ENCODE measurements at places on chromosomes 3 and 15.

- DNase-seq: no peak
Measured at GRCh38 chr3:65914740-65915367, 123.9 kb downstream of the MAGI1 start.

DNA sequence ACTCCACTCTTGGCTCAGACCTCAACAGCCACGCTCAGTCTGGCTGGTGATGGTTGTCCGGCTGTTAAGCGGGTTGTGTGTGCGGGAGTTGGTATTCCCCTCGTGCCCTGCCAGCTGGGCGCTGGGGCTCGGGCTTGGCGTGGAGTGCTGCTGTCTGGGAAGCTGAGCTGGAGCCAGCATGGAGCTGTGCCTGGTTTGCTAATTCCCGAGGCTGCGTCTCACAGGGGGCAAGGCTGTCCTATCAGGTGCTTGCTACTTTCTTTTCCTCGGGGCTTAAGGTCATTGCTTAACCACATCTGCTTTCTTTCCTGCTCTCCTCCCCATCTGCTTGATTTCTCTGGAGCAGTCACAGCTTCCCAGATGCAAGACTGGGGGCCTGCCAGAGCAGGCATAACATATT is 29.9 kb downstream of the PDIA5 start:
- DNase-seq: peak; percentile 70

GRCh38 chr3:68121287-68121686 is 466.9 kb upstream of the SUCLG2 start:
- no peak for DNase-seq

DNA sequence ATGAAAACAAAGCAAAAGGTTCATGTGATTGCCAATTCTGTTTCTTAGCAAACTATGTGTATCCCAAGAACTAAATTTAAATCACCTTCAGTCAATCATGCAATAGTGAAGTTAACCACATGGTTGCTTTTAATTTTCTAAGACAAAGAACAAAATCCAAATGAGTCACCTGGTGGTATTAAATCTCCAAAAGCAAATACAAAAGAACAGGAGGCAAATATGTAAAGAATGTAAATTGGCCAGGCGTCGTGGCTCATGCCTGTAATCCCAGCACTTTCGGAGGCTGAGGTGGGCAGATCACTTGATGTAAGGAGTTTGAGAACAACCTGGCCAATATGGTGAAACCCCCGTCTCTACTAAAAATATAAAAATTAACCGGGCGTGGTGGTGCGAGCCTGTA is 54.2 kb upstream of the PIK3R4 start:
- no peak for DNase-seq

DNA sequence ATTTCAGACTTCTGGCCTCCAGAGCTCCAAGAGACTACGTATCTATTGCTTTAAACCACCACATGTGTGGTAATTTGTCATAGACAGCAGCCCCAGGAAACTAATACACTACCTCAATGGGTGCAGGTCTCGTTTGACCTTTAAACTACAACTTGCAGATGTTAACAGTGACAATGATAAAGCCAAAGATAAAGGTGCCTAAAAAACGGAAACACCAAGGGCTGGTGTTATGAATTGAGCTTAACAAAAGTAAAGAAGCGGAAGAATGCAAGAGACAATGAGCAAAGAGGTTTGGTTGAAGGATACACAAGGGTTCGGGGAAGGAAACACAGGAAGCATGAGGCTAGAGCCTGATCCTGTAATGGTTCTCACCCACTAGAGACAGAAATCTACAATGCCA is 50.8 kb downstream of the RFTN1 start:
- DNase-seq: no peak

DNA sequence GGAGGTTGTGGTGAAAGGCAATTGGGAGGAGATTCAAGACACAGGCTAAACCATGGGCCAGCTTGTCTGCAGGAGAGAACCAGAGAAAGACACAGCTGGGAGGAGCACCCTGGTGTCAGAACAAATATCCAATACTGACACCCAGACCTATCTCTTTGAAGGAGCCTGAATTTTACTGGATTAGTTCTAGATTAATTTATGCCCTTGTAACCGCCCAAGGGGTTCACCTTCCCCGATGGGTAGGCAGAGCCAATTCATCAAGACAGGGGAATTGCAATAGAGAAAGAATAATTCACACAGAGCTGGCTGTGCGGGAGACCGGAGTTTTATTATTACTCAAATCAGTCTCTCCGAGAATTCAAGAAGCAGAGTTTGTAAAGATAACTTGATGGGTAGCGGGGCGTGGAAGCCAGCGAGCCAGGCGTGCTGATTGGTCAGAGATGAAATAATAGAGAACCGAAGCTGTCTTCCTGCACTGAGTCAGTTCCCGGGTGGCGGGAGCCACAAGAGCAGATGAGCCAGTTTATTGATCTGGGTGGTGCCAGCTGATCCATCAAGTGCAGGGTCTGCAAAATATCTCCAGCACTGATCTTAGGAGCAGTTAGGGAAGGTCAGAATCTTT is 31.4 kb upstream of the GK5 start:
- DNase-seq: no peak

DNA sequence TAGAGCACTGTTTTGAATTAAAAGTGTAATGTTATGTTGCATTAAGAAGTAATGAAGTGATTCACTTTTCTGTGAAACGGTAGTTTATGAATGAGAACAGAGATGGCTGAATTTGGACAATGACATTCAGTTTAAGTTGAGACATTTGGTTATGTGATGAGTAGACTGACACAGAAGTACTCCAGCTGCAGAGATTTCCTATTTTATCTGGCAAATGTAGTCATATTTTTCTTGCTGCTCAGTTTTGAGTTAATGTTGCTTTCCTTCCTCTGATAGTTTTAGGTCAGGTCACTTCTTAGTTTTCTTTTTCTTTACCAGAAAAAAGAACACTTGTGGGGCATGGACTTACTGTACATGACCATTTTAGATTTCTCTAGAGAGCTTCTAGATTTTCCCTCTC is 51.2 kb downstream of the ASB7 start:
- no peak for DNase-seq

- no peak for DNase-seq
Measured at GRCh38 chr3:188350961-188351360, 197.0 kb downstream of the LPP start.

GRCh38 chr3:177817751-177818150 is 620.5 kb upstream of the TBL1XR1 start:
- no peak for DNase-seq

- DNase-seq: no peak
Measured at GRCh38 chr3:139107424-139108252, 62.9 kb upstream of the PRR23C start.

- DNase-seq: no peak
Measured at GRCh38 chr3:42507761-42508335, 5.4 kb downstream of the VIPR1 start.

DNA sequence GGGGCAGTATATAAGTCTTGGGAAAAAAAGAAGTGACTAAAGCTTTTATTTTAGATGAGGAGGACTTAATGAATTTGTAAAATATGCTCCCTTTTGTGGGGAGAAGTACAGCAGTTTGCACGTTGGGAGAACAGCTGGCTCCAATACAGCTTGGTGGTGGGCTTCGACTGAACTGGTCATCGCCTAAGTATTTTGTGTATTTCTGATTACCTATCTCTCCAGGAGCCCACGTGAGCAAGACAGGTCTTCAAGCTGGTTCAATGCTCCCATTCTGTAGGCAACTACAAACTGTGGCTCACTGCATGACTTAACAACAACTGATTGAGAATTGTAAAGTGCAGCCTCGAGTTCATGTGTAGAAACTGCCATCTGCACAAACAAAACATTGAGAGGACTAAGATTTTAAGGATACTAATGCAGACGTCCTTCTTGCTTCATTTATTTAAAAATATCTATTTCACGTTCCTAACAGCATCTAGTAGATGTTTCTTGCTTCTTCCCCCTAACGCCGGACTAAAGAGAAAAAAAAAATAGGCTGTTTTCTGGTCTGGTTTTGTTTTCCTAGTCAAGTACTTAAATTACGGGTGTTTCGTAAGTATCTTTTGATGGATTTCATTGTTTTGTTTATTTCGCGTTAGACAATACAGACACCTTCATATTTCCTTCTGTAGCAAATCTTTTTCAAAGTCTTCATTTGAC is 1.4 kb upstream of the GREM1 start:
- DNase-seq: no peak

DNA sequence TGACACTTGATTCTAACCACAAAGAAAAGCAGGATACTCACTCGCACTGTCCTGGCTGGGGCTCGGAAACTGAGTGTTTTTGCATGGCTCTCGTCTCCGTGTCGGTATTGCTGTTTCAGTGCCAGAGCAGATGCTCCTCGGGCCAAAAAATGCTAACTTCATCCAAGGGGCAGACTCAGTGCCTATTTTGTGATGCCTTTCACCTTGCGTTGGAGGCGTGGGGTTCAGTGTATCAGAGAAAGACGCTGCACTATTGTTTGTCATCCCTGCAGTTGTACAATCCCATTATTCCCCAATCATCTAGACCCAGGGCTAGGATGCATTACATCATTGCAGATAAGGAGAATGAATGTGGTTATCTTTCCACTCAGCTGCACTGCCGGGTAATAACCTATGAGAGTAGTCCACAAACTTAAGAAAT is 1.4 kb downstream of the CACNA2D3 start:
- no peak for DNase-seq

- DNase-seq: no peak
Measured at GRCh38 chr3:4645468-4645867, 152.3 kb downstream of the ITPR1 start.

DNA sequence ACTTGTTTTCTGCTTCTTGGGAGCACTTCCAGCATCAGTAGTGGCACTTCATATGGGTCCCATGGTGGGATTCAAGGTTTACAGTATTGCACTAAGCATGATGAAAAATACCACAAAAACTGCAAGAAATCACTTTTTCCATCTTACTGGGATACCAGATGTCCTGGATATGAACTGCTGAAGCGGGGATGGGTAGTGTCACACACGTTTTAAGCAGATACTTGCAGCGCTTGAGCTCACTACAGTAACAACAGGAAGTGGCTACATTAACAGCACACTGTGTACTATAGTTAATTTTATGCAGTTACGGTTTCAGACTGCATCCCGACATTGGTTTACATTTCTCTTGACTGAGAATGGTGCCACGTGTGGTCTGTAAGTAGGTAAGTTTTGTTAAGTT is 3.5 kb upstream of the ISG20 start:
- DNase-seq: no peak

DNA sequence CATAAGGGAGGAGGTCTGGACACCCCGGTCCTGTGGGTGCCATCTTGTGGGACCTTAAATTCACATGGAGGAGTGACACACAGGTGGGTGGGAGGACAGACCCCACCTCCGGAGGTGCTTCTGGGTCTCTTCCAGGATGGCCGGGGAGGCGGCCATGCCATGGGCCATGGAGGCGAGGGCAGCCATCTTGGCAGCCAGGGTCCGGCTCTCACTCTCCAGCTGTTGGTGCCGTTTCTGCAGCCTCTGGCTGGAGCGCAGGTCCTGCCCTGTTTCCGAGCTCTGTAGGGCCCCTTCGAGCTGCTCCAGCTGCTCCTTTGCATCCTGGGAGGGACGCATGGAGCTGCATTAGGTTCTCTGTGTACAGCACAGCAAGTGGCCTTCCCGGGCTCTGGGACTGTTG is 19.1 kb downstream of the SPTBN5 start:
- no peak for DNase-seq

DNA sequence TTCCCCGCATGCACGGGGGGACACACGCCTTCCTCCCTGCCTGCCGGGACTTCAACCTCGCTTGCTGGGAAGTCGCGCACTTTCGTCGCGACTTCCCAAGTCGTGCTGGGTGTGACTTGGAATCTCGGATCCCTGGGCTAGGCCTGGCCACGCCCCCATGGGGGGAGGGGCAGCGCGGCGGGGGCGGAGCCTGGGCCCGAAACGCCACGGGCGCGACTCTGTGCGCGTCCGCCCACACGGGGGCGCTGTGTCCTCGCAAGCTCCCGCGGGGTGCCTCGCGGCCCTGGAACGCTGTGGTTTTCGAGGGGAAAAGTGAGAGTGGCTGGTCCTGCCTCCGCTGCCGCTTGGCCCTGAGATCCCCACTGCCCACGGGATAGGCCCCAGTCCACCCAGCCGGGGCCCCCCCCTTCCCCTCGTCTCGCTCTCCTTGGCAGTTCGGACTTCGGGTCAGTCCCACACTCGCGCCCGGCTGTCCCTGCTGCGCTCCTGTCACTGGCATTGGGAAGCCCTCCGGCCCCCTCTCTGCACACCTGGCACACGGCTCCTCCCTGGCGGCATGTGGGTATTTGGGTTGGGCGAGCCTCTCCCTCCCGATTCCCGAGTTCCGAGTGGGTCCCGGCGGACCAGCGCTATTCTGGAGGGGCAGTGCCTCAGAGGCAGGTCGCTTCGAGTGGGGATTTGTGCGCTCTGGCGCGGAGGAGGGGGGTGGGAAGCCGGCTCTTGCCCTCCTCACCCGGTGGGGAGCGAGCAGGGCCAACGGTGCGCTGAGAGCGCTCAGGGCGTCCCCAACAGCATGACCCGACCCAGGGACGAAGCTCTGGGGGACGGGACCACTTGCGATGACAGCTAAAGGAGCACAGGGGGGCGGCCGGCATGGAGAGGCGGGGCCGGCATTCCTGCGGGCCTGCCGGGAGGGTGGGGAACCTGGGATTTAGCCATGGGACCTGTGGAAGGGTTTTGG is 23.6 kb downstream of the SEC61A1 start:
- peak; percentile 95 for DNase-seq

GRCh38 chr3:133256787-133257483 is 142.9 kb upstream of the BFSP2 start:
- peak; percentile 19 for DNase-seq

GRCh38 chr15:69848096-69848495 is 249.6 kb downstream of the TLE3 start:
- DNase-seq: no peak

DNA sequence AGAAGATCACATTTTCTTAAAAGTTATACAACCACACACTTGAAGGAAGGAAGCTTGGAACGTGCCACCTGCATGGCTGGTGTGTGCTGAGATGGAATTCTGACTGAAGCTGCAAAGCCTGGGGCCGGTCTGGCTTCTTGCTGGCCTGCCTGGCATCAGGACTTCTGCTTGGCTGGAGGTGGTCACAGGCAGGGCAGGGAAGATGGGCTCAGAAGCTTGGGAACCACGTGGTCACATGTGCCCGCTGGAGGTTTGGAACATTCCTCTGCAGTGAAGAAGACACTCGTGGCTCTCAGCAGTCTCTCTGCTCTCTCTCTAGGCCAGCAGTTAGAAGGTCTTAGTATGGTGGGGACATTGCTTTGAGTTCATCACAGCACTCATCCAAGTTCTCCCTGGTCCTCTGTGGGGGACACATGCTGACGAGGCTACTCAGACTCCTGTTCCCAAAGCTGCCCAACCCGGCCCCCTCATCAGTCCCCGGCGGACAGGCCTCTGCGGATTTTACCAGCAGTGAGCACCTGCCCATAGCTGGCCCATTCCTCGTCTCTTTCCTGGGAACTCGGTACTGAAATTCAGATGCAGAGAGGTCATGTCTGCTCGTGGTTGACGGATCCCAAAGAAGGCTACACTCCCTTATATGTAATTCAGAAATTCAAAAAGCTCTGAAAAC is 229.0 kb downstream of the ADAMTS17 start:
- no peak for DNase-seq

GRCh38 chr3:106533788-106534160 is 665.0 kb upstream of the CBLB start:
- no peak for DNase-seq

DNA sequence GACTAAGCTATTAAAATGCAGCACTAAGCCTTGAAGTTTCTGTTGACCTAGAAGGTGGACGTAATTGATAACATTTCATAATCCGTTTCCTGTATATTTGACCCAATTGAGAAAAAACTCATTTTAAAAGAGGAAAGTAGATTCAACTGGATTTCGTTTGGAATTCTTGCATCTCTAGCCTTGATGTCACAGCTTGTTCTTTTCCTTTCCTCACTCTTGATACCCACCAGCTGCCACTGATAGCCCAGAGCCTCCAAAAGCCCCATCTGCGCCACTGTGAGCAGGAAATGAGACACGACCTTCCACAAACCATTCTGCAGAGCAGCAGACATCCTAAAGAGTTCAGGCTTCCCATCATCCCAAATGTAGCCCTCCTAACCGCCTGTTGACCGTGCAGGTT is 61.8 kb downstream of the FOXB1 start:
- DNase-seq: no peak
